ENCODE measurements at places on chromosomes 13 and 19.

- no peak for DNase-seq
These were observed 8.7 kb downstream of the PRR12 start for GRCh38 chr19:49599378-49600295.

DNA sequence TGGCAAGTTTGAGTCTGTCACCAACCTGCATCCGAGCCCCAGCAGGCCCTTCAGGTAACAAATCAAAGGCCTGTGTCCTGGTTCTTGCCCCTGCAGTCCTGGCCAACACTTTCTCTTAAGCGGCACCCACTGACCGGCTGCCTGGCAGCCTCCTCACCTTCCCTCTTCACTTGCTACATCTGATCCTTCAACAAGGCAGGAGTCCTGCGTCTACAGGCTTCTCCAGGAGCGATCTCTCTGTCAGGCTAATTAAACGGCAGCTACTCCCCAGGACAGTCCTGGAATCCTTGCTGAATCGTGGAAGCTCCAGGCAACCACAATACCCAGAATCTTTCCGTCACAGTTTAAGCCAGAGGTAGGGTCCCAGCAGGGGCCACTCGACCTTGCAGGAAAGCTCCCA, 41.1 kb upstream of the GAS6 start:
- DNase-seq, result no peak

DNA sequence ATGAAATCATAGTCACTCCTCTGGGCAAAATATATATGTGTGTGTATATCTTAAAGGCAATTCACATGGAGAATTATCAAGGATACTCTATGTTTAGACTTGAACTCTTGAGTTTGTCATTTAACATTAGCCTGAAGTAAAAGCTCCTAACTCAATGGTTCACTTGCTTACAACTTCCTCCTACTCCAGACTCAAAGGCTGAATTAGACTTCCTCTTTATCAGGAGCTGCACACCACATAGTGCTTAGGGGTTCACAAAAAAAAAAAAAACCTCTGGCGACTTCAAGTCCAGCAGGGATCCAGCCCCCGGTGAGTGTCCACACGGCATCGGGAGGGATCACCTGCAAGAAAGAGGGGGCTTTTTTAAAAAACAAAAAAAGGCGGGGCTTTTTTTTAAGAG, 68.2 kb upstream of the LSM14A start:
- DNase-seq, result no peak

GRCh38 chr13:112987682-112988024, 18.6 kb downstream of the MCF2L start:
- no peak for DNase-seq

GRCh38 chr19:19820774-19821320, 703 bp downstream of the ZNF506 start:
- no peak for DNase-seq

DNA sequence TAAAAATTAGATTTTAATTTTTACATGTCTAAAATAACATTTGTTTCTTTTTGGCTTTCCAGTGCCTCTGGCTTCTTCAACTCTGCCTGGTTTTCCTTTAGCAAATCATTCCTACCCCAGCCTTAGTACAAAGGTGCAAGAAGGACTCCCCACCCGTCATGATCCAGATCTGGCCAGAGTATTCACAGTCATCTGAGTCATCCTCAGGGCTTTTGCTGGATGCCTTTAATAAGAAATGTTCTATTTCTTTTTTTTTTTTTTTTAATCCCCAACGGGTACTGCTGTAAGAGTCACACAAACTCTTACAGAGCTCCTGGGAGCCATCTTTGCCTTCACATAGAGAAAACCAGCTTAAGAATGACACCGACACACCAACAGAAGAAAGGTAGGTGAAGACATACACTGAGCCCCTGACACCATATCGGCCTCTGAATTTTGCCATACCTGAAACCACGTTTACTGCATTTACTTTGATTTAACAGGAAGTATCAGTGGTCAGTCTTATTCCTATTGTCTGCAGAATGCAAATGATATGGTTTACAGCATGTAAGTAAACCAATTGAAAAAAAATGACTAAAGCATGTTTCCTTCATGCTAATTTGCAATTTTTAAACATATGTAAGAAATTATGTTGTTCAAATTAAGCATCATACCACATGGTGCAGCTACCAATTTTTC, 184.4 kb downstream of the NALCN start:
- DNase-seq, result no peak

- no peak for DNase-seq
These were observed 38.5 kb downstream of the DNM2 start for GRCh38 chr19:10756371-10756770.

DNA sequence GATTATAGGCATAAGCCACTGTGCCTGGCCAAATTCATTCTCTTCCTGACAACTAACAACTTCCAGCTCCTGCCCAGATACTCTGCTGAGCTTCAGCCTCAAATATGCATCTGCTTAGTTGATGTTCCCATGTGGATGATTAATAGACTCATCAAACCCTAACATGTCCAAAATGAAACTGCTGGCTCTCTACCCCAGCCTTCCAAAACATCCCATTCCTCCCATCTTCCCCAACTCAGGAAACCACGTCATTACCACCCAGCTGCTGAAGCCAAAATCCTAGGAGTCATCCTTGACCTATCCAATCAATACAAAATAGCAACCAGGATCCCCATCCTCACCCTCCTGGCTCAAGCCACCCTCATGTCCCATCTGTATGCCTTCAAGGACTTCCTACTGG, 20.9 kb downstream of the POU2F2 start:
- DNase-seq, result no peak

GRCh38 chr13:45809801-45810394, 41.7 kb downstream of the SIAH3 start:
- no peak for DNase-seq

DNA sequence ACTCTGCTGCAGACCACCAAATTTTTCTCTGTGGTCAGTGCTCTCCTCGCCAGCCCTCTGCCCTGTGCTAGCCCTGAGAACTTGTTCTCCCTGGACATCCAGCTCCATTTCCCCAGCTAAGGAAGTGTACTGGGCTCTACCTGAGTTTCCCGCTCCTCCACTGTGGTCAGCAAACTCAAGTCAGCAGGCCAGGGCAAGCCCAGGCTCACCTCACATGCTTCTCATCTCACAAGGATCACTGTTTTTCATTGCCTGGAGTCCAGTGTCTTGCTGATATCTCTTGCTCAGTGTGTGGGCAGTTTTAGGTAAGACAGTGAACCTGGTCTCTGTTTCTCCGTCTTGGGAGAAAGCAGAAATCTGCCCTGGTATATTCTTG, 201.4 kb downstream of the FOXO1 start:
- DNase-seq, result no peak

- DNase-seq, result no peak
These were observed 5.3 kb upstream of the ZNF613 start for GRCh38 chr19:51921949-51922348.

DNA sequence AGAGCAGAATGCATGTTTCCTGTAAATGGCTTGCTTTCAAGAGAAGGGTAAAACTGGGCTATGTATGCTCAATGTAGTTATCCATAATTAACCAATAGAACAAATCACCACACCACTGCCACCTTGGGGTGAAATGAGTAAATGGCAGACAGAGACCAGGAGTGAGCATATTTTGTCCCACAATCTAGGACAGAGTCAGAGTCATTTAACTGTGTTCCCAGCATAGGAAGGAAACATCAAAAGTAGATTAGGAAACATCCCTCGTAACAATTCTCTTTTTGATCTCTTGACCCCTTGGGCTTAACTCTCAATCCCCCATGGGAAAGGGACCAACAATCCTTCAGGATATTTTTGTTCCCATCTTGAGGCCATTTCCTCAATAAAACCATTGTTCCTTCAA, 224.8 kb downstream of the NHLRC3 start:
- DNase-seq, result peak; percentile 9

- DNase-seq, result no peak
These were observed 5.0 kb upstream of the BSG start for GRCh38 chr19:567296-567900.

GRCh38 chr13:101706651-101707050, 254.2 kb downstream of the ITGBL1 start:
- no peak for DNase-seq

- DNase-seq, result no peak
These were observed 5.9 kb downstream of the VAV1 start for GRCh38 chr19:6778386-6778785.

DNA sequence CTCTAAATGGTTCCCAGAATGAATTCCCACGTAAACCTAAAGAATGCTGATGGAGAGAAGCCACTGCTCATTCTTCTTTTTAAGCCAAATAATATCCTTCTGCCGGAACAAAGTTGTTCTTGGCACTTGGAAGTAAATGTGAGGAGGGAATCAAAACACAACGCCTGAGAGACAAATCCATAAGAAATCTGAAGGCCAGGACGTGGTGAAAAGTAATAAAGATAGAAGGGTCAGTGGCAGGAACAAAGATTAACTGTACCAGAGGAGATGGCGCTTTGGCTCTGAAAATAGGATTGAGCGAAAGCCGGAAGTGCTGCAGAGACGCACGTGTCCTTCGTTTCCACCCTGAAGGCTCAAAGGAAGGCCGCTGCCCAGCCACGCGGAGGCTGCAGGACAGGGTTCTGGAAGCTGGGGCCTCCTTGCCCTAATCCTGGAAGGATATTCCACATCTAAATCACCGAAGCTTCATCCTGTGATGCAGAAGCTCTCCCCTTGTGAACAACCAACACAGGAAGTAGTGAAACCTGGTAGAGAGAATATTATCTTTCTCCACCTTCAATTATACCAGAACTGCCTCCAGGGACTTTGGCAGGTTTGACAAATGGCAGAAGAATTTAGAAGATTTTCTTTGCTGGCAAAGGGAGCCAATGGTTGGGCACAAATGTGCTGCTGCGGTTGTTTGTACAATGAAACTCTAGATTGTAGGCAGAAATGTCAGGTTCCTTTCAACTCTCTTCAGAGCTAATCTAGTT, 214.6 kb upstream of the SERP2 start:
- DNase-seq, result no peak

- DNase-seq, result no peak
These were observed 21.4 kb downstream of the DNAJC15 start for GRCh38 chr13:43044720-43045301.

DNA sequence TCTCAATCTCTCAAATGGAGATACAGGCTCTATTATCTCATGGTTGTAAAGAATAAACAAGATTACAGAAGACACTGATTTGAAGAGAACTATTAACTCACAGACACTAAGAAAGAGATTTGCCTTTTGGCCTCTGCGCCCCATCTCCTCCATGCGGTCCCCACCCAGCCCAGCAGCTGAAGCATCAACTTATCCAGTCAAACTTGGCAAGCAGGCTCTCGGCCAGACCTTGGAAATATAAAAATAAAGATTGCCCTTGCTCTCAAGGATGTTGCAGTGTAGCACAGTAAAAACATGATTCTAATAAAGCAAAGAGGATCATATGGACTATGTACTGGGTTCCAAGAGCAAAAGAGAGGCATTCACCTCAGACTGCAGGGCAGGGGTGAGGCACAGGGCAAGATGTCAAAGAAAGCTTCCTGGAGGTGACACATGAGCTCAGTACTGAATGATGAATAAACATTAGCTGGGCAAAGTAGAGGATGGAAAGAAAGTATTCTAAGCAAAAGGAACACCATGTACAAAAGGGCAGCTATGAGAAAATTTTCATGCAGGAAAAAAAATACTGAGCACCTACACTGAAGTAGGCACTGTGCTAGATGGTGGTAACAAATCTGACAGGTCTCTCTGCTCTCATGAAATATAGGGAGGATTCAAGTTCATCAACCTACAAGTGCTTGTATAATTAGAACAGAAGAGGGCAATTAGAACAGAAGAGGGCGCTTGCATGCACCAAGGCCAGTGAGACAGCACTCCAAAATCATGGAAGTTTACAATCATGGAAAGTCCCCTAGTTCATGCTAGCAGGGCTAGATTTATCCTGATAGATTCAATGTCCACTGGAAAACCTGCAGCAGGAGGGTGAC, 85.0 kb downstream of the SACS start:
- no peak for DNase-seq

DNA sequence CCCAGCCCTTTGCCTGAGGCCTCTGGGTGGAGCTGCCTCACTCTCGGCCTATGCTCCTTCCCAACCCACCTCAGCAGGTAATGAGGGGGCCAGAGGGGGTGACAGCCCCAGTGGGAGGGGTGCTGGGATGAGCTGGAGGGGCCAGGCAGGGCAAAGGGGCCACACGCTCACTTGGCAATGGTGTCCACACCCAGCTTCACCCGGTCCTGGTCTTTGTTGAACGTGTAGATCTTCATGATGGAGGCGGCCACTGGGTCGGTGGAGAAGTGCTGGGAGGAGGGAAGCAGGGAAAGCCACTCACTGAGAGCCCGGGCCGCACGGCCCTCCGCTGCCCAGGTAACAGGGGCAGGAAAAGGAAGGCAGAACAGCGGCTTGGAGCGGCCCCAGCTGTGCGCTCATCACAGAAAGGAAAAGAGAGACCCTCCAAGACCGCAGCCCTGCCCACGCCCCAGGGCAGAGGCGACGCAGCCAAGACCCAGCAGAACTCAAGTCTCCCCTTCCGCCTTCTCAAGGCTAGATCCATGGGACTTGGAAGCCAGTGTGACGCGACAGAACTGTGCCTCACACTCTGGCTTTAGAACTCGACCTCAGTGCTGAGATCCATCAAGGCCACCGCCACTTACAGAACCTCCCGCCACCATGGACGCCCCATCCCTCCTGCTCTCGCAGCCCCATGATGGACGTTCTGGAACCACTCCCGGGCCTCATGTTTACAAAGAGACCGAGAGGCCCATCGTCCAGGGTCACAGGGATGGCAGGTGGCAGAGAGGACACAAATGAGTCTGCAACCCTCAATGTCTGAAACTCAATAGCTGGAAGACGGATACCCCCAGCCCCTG, 9.2 kb downstream of the UBXN6 start:
- no peak for DNase-seq
